ENCODE measurements at places on chromosomes 4 and X.

- peak; percentile 86 for DNase-seq
Observed at GRCh38 chr4:18021720-18022571, at the start of gene LCORL. LCORL (minus strand) TSS chr4:18021755; CDS start chr4:18021751, 4 bp downstream.

DNA sequence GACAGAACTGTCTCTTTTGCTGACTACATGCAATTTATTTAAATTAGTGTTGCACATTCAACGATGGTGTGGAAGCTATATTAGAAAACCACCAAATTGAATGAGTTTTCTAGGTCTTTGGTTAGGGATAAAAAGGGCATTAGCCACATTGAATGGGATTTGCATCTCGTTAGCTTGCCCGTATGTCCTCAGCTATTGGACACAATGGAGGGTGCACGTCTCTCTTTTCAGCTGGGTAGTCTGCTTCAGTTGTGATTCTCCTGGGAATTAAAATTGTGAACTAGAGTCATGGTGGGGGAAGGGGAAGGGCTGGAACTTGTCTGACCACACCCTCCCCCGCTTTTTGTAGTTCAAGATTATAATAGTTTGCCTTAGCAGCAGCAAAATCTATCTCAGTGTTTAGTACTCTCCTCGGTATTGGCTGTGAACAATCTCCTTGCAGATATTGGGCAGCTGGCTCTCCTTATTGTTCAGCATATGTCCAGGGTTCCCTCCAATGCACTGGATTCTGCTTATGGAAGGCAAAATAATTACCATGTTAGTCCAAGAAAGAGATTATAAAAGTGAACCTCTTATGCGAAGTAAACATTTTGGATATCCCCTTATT is 23.3 kb downstream of the TRIM2 start:
- DNase-seq = no peak

GRCh38 chr4:40405193-40405592 is 70.1 kb downstream of the CHRNA9 start:
- no peak for DNase-seq

- DNase-seq = no peak
Observed at GRCh38 chr4:134345244-134345643, 143.7 kb upstream of the PABPC4L start.

GRCh38 chrX:53262189-53262917 is 19.0 kb downstream of the IQSEC2 start:
- no peak for DNase-seq

GRCh38 chr4:87532109-87532508 is 2.9 kb upstream of the SPARCL1 start:
- DNase-seq = no peak

DNA sequence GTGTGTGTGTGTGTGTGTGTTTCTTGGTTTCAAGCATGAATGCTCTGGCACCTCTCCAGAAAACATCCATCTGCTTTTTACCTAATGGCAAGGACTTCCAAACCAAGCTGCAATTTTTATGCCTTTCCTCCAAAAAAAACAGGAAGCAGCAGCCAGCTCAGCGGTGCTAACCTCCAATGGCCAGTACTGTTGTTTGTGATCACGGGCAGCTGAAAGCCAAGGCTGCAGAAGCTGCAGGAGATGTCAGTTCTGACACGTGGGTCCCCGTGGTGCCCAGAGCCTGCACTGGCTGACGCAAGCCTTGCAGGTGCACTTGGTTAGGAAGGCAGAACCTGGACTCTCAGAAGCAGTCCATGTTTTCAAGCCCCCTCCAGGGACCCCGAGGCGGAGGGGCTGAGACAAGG is 313.6 kb upstream of the DDX53 start:
- DNase-seq = no peak

GRCh38 chr4:4591071-4591470 is 49.2 kb upstream of the STX18 start:
- no peak for DNase-seq

DNA sequence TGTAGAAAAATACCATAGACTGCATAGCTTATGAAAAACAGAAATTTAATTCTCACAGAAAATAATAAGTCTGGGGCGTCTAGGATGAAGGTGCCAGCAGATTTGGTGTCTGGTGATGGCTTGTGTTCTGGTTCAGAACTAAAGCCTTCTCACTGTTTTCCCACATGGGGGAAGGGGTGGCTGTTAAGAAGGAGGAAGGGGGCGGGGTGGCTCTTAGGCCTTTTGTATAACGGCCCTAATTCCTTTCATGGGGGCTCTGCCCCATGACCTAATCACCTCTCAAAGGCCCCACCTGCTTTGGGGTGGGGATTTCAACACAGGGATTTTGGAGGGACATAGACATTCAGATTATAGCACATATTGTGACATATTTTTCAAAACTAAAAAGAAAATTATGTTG is 173.2 kb upstream of the TECRL start:
- no peak for DNase-seq

- DNase-seq = no peak
Observed at GRCh38 chr4:15148199-15148598, 145.9 kb downstream of the CPEB2 start.

GRCh38 chr4:10532155-10532554 is 74.9 kb upstream of the ZNF518B start:
- no peak for DNase-seq

GRCh38 chr4:42148425-42148824 is 4.0 kb downstream of the BEND4 start:
- DNase-seq = no peak

- no peak for DNase-seq
Observed at GRCh38 chr4:38223306-38223705, 263.1 kb downstream of the PTTG2 start.

DNA sequence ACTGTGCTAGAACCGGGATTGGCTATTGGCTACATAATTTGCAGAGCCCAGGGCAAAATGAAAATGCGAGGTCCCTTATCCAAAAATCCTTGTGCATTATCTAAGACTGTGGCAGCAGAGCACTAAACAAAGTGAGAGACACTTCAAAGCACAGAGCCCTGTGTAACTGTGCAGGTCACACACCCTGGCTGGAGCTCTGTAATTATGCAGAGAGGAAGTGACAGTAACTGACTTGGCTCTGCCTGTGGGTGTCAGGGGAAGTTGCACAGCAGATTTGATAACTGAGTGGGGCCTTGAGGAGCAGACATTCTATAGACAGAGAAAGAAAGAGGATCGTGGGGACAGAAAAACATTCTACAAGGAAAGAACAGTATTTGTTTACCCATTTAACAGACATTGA is 173.5 kb upstream of the FMR1 start:
- no peak for DNase-seq

DNA sequence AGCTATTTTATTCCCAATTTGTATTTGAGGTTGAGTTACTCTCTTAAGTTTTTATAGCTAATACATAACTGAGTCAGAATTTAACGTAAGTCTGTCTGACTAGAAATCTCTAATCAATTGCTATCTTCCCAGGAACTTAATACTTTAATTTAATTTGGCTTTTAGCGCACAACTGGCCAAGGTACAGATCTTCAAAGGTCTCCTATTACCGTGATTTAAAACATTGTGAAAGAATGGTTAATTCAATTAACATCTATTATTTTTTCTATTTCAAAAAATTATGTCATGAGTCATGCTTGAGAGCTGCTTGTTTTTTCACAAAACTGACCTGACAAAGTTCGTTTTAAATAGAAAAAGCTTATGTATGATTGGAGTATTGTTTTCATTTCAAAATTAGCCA is 22.0 kb upstream of the PLA2G12A start:
- no peak for DNase-seq

DNA sequence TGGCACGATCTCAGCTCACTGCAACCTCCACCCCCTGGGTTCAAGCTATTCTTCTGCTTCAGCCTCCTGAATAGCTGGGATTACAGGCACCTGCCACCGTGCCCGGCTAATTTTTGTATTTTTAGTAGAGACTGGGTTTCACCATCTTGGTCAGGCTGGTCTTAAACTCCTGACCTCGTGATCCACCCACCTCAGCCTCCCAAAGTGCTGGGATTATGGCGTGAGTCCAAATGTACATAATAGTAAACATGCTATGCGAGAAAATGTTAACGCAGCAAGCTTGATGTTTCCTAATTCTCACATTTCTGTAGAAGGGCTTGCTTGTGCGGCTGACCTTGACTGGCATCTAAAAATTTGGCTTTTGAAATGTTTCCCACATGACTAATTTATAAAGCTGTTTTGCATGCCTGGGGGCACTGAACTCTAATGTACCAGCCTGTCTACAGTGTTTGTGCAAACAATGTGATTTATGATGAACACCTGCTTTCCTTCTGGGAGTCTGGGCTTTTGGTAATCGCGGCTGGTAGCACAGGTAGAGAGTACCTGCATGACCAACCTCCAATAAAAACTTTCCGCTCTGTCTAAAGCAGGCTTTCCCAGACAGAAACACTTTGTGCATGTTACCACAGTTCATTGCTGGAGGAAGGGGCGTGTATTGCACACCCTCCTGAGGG is 216.8 kb downstream of the IL15 start:
- DNase-seq = no peak

DNA sequence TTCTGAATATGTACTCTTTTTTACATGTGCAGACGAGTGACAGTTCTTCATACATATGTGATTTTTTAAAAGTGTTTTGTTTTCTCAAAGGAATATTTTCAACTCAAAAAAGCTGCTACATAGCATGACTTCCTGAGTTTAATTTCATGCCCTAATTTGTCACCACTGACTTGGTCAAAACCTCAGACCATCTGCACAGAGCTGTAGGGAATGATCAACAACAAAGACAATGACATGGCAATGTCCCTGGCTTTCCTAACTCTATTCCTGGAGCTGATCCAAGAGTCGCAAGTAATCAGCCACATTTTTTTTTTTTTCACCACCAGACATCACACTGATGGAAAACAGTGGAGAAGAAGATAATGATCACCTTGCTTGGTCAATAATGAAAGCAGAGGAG is 97.7 kb downstream of the TMA16 start:
- no peak for DNase-seq

DNA sequence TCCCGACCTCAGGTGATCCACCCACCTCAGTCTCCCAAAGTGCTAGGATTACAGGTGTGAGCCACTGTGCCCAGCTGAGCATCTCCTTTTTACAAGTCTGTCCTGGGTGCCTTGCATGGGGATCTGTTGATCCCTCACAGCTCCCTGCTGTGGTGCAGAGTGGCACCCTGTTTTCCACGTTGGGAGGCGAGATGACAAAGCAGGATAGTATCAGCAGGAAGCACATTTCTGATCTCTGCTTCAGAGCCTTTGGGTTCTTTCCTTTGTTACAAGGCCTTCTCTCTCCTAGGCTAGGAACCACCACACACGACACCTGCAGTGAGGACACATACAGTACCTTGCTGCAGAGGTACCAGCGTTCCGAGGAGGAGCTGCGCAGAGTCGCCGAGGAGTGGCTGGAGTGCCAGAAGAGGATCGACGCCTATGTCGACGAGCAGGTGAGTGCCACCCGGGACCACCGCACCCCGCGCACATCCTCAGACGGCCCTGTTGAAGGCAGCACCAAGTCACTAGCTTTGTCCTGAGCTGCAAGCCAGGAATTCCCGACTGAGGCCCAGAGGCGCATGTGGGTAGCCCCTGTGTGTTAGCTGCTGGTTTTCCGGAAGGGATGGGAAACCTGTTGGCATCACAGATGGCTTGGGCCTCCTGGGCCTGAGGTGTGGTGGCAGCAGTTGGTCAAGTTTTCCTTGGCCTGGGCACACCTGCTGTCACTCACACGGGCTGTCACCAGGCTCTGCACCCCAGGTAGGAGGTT is 109.6 kb downstream of the TNIP2 start:
- no peak for DNase-seq

DNA sequence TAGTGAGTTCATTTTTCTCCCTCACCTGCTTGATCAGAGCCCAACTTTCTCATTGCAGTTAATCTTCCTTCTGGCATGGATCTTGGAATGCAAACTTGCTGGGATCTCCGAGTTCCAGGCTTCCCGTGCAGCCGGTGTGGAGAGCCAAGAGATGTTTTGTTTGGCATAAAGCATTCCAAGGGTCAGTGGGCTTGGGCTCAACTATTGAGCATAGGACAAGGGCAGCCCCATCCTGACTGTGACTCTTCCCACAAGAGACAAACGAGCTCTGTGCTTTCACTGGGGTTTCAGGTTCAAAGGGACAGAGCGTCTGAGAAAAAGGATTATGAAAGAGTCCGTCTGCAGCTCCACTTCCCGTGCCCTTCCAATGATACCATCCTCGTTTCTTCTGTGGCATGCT is 10.5 kb downstream of the TLR7 start:
- no peak for DNase-seq

GRCh38 chr4:17284323-17285175 is 227.3 kb downstream of the QDPR start:
- DNase-seq = no peak

DNA sequence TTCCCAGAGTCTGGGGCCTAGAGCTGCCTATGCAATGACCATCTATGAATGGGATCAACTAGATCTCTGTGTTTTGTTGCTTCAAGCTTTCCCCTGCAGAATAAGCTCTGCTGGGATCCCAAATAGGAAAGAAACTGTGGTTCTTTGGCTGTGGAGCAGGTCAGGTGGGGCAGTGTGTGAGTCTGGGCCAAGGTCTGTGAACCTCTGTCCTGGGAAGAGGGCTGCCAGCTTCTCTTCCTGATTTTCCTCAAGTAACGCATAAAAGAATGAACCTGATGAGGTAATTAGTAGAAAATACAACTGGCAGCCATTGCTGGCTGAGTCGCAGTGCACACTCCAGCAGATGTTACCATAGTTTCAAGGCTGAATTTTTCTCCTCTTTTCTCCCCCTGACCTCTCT is 4.6 kb upstream of the PIN4 start:
- no peak for DNase-seq

GRCh38 chr4:2800691-2801596 is 8.1 kb downstream of the SH3BP2 start:
- no peak for DNase-seq

GRCh38 chr4:82642331-82642730 is 80.5 kb upstream of the TMEM150C start:
- DNase-seq = no peak

GRCh38 chr4:10529291-10530136 is 72.3 kb upstream of the ZNF518B start:
- no peak for DNase-seq

DNA sequence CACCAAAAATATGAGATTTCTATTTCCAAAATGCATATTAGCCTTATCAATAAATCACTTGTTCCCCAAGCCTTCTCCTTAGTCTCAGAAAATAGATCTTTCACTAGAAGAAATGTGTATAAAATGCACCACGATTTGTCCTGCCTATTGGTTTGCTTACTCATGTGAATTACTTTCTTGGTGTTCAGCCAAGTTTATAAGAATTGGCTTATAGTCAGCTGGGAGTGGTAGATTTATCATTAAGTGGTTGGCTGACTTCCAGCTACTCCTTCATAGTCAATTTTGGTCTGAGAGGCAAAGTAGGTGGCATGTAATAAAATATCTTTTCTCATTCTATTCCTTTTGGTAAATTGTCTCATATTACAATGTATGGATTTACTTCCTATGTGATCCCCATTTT is 1.3 kb downstream of the SULT1E1 start:
- no peak for DNase-seq

- DNase-seq = no peak
Observed at GRCh38 chrX:78624962-78625909, 33.9 kb downstream of the RTL3 start.

GRCh38 chrX:96650023-96650422 is 34.6 kb upstream of the DIAPH2 start:
- DNase-seq = no peak

DNA sequence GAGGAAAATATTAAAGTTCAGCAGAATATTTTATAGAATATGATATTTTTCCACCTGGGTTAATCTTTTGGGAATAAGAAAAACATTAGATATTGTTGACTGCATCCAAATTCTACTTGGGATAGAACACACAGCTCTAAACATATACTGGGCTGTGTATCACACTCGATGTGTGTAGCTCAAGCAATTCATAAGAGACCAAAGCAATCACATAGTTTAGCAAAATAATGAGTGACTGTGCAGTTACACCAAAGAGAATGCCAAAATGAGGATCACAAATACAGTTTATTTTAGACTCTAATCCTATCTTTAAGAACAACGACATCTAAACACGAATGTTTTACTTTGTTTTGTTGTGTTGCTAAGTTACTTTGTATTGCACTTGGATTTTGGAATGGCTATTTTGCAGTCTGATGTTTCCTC is 101.2 kb downstream of the CBR4 start:
- DNase-seq = no peak

Data from stimulated activated CD8-positive, alpha-beta memory T cell treated with anti-CD3 and anti-CD28 coated beads, Interleukin-7, amount 100 ng/mL, for 4 hours (primary cell).